T-helper 1 cell (primary cell): ENCODE measurements at places on chromosomes 3 and 15.

DNA sequence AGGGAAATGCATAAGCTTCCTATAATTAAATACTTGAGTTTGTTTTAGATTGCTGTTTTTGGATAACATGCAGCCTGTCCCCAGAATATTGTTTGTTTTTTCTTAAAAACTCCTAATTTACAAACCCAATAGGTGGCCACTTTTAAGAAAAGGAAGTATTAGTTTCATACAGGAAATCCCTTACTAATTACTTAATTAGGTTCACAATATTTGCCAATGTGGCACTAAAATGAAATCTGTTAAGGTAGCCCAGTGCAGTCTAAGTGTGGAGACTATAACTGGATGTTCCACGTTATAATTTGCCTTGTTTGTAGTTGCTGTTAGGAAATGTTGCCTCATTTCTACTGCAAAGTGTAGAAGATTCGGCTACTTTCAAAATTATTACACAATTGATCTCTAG is 195.8 kb downstream of the BBX start:
- no peak for DNase-seq

DNA sequence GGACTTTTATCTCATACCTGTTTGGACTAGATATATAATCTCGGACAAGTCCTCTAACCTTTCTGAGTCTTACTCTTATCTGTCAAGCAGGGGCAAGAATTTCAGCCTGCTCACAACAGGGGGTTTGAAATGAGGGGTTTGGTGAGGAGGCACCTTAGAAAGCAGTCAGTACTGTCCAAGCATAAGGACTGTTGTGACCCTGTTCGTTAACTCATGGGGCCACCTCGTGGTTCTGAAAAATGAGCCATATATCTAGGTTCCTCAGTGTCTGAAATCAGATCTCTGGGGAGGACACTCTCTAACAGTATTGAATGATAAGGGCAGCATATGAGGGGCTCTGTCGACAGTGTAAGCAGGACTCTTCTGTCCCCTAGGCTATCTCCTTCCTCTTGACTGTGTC is 7.2 kb upstream of the TIMP4 start:
- no peak for DNase-seq

DNA sequence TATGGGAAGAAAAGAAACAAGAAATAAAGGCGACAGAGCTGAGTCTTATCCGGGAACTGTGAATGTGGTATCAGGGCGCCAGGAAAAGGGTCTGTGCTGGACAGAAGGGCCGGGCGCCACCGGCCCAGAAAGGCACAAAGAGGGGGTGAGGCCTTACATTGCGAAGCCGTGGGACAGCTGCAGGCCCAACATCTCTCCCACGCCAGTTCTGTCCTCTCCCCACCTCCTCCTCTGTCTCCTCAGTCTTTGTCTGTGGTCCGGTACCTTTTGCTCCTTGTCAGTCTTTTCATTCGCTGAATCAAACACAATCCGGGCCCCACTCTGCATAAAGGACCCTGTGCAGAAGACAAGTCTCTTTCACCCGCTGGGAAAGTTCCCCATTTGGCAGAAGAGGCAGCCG is 81.8 kb downstream of the LRIG1 start:
- DNase-seq, result no peak

GRCh38 chr3:101878589-101878988 is 29.3 kb downstream of the NFKBIZ start:
- no peak for DNase-seq

DNA sequence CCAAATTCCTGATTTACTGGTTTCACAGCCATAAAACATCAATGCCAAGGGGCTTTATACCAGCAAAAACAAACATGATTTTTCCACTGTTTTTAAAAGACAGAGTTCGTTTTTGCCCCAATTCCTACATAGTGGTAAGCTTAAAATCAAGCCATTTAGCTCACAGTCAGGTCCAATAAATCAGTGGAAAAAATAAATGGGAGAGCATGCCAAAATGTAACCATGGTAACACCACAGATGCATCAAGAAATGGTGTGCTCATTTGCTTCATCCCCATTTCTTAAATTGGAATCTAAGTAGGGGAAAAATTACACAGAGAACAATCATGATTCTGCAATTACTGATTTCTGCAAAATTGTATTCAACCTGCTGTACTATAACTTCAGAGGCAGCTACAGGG is 418.8 kb downstream of the MAGI1 start:
- no peak for DNase-seq
